Muscle of leg (tissue), 16 donors: ENCODE measurements at places on chromosomes 12 and 14.

DNA sequence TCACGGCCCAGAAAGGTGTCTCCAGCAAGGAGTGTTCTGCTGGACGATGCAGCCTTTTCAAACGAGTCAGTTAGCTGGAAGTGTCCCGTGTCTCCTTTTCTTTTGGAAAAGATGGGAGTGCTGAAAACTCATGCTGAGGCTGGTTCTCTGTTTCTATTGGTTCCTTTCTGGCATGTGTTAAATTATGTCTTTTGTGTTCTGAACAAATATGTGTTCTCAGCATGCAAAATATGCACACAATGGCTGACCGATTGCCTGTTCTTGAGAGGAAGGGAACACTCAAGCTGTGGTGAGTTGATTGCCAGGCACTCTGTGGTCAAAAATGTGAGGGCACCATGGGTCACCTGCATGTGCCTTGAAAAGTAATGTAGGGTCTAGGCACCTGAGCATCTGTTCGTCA lies 181.3 kb downstream of the CACNA1C start:
- DNase-seq: no peak

- DNase-seq: no peak
Measured at GRCh38 chr12:55684761-55685370, 22.8 kb downstream of the ITGA7 start.

GRCh38 chr14:20757965-20758364 lies 10.2 kb upstream of the EDDM3B start:
- no peak for DNase-seq

GRCh38 chr12:8709124-8709830 lies 11.5 kb downstream of the RIMKLB start:
- peak; percentile 56 for DNase-seq

GRCh38 chr12:96878704-96879103 lies 28.4 kb upstream of the NEDD1 start:
- DNase-seq: no peak

DNA sequence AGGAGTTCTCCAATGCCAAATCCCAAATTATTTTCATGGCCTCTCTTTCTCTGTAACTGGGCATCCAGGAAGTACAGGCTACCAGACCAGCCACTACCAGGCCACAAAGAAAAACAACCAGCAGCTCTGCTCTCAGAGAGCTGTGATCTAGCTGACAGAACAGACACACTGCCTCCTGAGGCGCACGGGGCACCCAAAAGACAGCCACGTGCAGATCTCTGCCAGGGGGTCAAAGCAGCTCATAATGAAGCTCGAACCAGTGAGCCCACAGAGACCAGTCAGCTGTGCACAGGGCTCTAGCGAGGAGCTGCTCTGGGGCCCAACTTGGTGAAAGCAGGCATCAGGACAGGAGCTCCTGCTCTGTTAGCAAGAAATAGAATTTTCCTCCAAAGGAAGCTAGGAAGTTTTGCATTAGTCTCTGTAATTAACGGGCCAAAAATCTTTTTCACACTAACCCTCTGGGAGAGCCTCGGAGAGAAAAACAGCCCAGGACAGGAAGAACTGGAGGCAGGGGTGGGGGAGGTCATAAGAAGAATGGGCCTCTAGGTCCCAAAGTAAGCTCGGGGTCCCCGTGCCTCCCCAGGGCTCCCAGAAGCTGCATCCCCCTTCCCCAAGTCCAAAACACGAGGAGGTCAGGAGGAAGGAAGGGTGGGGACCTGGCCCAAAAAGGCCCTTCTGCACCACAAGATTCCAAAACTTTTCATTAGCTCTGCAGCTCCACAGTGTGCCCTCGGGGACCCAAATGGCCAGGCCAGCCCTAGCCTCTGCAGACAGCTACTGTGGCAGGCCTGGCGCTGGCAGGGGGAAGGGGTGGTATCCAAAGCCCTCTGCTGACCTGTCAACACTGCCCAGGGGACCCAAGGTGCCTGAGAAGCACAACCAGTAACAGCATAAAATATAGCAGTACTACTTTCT lies 30.2 kb downstream of the ACTN1 start:
- peak; percentile 68 for DNase-seq

GRCh38 chr12:83150465-83151189 lies 463.9 kb downstream of the TMTC2 start:
- DNase-seq: no peak

DNA sequence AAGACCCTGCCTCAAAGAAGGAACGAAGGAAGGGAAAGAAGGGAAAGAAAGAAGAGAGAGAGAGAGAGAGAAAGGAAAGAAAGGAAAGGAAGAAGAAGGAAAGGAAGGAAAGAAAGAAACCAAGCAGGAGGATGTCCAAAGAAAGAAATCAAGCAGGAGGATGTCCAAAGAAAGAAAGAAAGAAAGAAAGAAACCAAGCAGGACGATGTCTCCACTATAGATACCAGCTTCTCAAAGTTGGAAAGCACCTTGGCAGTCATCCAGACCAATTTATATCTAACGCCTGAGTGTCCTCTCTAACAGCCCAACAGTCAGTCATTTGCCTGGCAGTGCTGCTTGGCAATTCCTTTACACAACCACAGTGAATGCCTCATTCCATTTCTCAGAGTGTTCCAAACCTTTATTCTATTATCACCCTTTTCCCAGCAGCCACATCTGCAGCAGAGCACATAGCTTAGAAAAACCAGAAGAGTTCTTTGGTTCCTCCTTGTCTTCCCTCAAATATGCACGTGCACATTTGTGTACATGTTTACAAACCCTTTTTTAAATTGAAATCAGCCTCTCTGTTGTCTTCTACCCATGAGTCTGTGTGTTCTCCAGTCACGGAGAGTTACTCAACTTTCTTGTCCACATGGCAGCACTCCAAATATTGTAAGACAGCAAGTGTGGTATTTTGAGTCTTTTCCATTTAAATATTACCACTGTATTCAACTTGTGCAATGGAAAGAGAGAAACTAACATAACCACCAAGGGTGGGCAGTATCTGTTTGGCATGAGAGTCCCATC lies 138.4 kb downstream of the STXBP6 start:
- DNase-seq: peak; percentile 73

DNA sequence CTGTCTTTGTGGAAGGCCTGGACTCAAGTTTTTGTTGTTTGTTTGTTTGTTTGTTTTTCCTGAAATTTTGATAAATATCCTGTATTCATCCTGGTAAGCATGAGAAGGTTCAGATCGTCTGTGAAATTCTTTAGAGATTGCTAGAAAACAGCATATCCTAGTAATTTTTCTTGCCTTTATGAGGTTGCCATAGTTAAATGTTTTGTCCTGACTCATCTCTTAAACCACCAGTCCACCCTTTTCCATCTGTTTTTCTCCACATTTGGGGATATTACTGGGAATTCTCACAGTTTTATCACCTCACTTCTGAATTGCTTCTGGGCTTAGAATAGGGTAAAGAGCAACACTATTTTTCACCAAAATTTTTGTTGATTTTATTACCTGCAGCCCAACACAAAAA lies 248.3 kb downstream of the FBXL14 start:
- DNase-seq: no peak

GRCh38 chr12:100324498-100324897 lies 32.4 kb upstream of the SLC17A8 start:
- no peak for DNase-seq

DNA sequence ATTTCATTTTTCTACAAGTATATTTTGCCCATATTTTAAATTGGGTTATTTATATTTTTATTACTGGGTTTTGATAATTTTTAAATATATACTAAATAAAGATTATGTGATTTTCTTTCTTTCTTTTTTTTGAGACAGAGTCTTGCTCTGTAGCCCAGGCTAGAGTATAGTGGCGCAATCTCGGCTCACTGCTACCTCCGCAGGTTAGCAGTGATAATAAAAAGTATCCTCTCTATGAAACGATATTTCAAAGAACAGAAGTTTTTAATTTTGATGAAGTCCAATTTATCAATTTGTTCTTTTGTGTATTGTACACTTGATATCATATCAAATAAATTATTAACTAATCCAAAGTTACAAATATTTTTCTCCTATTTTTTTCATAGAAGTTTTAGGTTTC lies 47.2 kb upstream of the LDHB start:
- no peak for DNase-seq

DNA sequence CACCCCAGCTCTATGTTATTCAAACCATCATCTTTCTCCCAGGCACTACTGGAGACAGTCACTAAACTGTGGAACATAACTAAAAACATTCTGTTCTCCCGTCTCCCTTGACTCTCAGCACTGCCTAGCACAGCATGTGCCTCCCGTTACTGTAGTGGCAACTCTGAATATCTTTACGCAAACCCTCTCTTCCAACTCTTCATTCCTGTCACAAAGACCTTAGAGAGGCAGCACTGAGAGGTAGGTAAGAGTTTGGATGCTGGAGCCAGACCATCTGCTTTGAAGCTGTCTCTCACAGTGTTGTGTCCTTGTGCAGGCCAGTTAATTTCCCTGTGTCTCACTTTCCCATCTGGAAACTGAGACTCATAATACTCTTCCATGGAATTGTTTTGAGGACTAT lies 108.1 kb downstream of the DIP2B start:
- DNase-seq: no peak

- DNase-seq: peak; percentile 28
Measured at GRCh38 chr14:77620222-77620870, 3.9 kb upstream of the SPTLC2 start.

GRCh38 chr12:105261010-105261409 lies 25.0 kb upstream of the APPL2 start:
- no peak for DNase-seq

DNA sequence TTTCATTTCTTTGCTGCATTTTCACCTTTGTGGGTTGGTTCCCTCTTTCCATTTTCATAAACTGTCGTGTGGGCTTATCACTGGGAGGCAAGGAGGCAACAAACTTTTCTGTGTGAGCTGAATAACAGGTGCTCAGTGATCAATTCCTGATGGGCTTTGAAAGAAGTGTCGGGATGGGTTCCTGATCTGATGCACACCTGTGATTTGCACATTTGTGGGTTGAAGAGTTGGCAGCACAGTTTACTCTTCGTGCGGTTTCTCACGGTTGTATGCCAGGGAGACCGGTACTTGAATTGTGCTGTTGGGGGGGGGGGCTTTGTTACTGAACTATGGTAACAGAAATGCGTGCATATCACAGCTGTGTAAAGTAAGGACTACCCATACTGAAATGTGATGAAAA lies 16.0 kb upstream of the ASPG start:
- no peak for DNase-seq

DNA sequence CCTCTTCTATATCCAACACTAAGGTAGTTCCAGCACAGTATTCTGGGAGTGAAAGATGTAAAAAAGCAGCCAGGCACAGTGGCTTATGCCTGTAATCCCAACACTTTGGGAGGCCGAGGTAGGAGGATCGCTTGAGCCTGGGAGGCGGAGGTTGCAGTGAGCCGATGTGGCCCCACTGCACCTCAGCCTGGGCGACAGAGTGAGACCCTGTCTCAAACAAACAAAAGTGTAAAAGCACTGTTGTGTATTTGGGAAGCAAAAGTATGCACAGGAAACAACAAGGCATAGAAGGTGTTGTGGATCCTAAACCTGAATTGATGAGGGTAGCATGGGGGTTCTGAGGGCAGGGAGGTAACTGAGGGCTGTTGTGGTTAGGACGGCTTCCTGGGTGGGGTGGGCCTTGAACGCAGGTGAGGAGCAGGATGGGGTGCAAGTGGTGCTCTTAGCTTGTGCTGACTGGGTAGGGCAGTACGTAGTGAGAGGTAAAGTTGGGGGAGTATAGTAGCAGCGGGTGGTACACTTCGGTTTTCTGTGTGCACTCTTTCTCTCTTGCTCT lies 64.2 kb downstream of the RASSF3 start:
- no peak for DNase-seq

DNA sequence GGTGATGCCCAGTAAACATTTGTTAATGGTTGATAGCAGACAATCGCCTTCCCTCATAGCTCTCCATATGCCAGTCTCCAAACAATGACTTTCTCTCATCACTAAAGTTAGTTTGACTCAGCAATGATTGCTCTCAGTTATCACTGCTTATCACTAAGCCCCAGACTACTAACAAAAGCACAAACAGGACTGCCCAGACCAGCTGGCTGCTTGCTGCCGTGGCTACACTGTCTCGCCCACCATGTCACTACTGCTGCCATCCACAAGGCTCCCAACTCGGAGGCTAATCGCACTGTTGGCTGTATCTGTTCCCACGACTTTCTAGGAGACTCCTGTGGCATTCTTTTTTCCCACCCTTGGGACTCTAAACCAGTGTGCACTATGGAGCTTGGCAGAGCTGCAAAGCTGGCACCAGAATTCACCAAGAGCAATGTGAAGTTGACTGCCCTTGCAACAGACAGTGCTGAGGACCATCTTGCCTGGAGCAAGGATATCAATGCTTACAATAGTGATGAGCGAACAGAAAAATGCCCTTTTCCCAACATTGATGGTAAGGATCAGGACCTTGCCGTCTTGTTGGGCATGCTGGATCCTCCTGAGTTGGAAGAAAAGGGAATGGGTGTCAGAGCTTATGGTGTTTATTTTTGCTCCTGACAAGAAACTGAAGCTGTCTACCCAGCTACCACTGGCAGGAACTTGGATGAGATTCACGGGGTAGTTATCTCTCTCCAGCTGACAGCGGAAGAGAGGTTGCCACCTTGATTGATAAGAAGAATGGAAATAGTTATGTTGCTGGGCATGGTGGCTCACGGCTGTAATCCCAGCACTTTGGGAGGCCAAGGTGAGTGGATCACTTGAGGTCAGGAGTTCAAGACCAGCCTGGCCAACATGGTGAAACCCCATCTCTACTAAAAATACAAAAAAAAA lies 27.1 kb upstream of the NR2C1 start:
- no peak for DNase-seq

GRCh38 chr14:50047274-50047676 lies 69.1 kb downstream of the VCPKMT start:
- peak; percentile 95 for DNase-seq

- DNase-seq: peak; percentile 92
Measured at GRCh38 chr14:68780358-68781160, 12.3 kb downstream of the ZFP36L1 start.

DNA sequence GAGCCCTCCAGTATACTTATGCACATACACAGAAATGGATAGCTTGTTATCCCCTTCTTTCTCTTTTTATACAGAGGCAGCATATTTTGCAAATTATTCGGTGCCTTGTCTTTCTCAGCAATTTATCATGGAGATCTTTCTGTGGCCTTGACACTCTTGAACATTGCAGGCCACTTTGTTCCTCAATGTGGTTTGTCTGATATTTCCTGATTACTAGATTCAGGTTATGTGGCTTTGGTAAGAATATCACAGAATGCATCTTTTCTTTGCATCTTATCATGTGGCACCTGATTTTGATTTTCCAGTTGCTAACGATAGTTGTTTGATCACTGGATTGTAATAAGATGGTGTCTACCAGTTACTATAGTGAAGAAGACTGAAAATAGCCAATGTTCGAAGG lies 7.1 kb upstream of the SNRPF start:
- no peak for DNase-seq

DNA sequence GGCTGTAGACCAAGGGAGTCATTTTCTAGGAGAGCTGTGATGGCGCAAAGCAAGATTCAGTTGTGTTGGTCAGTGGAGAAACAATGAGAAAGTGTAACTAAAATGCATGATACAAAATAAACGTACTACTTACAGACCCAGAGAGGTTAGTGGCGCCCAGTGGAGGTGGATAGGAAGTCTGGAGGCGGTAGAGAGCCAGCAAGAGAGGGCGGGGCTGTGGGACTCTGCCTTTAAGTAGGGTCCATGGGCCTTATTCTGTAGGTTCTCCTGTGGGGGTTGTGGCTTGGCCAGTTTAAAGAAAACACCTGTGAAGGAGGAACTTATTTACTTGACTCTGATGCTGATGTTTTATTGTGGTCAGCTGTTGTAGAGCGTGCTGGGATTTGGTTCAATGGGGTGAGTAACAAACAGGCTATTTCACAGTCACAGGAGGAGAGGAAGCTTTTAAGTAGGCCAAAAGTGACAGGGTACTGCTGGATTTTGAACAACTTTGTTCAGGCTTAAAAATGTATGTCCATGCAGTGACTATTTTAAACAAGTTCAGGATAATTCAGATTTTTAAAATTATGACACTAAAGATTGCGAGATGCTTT lies 1097.7 kb downstream of the TMTC2 start:
- DNase-seq: no peak

- peak; percentile 61 for DNase-seq
Measured at GRCh38 chr14:34020014-34020413, 69.1 kb upstream of the EGLN3 start.
